ENCODE measurements at places on chromosomes 4 and X.

DNA sequence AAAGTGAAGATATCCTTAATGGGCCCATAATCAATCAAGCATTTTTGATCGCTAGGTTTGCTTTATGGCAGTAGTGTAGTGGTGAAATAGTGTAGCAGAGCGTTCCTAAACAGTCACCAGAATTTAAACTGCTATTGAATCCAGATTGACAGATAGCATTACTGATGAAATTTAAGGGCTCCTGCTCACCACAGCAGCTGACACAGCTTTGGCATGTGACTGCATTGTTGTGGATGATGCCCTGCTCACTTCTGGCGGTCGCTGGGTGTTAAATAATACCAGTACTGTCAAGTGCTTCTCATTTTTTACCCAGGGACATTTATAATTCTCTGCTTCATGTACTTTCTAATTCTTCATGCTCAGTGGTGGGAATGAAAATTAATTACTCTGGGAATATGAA, 102.0 kb upstream of the ARHGAP24 start:
- no peak for DNase-seq
- H3K4me3 ChIP-seq: no peak overlapping the region
- H3K27ac ChIP-seq: no peak overlapping the region
- H3K36me3 ChIP-seq: no peaks in the 10 kb centered on the region

DNA sequence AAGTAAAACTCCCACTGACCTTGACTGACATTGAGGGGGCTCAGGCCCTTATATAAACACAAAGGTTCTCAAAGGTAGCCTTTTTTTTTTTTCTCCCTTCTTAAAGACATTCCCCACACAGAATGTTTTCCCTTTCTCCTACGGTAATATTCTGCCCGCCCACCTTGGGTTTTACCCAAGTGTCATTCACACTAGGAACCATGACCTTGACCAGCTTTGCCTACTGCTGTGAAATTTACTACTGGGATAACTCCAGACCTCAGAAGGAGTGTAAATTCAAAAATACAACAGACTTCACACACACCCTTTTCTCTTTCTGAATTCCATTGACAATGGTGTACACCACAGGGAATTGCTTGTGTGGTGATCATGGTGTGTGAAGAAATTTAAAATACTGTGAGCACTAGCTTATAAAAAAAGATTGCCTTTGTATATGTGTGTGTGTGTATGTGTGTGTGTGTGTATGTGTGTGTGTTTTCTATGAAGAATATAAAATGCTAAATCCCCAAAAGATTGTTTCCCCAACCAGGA, 589.5 kb upstream of the FTHL17 start:
- H3K36me3 ChIP-seq: no peaks in the 10 kb centered on the region
- no peaks in the 10 kb centered on the region for H3K4me1 ChIP-seq
- DNase-seq: no peak
- H3K4me3 ChIP-seq: no peak overlapping the region
- H3K27ac ChIP-seq: no peak overlapping the region

DNA sequence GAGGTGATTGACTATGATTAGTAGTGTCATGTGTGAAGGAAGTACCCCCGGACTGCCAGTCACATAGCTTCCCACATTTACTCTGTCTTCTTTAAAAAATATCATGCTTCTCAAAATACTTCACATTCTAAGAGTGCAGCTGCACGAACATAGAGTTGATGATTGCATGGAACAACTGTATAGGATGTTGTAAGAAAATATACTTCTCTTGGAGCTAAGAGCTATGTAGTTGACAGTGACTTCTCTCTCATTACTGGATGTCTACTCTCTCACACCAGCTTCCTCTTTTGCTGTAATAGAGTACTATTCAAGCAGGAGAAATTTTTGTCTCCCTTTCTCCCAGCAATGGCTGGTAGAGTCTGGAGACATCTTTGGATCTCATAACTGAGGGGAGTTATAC, 99.4 kb upstream of the PUDP start:
- no peak for DNase-seq
- H3K27me3 ChIP-seq: no peaks in the 10 kb centered on the region
- H3K36me3 ChIP-seq: peaks cover 1% of the 10 kb centered on the region
- no peak overlapping the region for H3K4me3 ChIP-seq
- no peak overlapping the region for H3K27ac ChIP-seq

DNA sequence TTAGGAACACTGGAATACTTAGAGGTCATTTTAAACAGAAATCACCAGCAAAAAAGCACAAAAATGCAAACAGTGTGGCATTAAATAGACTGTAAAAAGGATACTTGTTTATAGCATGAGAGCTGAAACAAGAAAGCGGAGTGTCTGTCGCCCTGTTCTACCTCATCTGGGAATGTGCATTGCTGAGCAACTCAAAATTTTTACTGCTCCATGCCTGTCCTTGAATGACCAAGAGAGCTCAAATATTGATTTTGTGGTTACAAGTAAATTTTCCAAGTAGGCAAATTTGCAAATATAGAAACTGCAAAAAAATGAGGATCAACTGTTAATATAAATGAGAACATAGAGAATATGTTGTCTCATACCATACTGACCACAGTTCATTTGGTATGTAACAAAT, 25.5 kb downstream of the AP1AR start:
- DNase-seq: no peak
- H3K4me3 ChIP-seq: no peak overlapping the region
- H3K36me3 ChIP-seq: no peaks in the 10 kb centered on the region
- no peaks in the 10 kb centered on the region for H3K4me1 ChIP-seq

- H3K27ac ChIP-seq: no peak overlapping the region
- H3K4me1 ChIP-seq: no peaks in the 10 kb centered on the region
- no peaks in the 10 kb centered on the region for H3K36me3 ChIP-seq
- H3K4me3 ChIP-seq: no peak overlapping the region
- no peak for DNase-seq
- H3K27me3 ChIP-seq: no peaks in the 10 kb centered on the region
Observed at GRCh38 chr4:91989914-91990313, 313.9 kb upstream of the GRID2 start.

DNA sequence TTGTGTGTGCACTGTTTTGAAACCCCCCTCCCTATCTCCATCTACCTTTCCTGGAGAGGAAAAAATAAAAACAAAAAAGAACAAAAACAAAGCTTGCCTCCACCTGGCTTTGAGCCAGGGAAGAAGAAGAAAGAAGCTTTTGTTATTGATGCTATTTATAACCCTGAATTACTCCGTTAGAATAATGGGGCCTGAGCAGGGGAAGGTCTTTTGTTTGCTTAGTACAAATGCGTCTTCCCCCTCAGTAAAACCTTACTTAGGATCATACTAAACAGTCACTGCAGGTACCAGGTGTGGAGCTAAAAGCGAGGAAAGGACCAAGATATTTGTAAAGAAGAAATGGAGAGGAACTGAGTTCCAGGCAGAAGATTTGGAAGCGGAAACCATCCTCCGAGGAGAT, 352.1 kb downstream of the KCNIP4 start:
- no peaks in the 10 kb centered on the region for H3K36me3 ChIP-seq
- no peak overlapping the region for H3K27ac ChIP-seq
- H3K4me1 ChIP-seq: no peaks in the 10 kb centered on the region
- H3K4me3 ChIP-seq: no peak overlapping the region

DNA sequence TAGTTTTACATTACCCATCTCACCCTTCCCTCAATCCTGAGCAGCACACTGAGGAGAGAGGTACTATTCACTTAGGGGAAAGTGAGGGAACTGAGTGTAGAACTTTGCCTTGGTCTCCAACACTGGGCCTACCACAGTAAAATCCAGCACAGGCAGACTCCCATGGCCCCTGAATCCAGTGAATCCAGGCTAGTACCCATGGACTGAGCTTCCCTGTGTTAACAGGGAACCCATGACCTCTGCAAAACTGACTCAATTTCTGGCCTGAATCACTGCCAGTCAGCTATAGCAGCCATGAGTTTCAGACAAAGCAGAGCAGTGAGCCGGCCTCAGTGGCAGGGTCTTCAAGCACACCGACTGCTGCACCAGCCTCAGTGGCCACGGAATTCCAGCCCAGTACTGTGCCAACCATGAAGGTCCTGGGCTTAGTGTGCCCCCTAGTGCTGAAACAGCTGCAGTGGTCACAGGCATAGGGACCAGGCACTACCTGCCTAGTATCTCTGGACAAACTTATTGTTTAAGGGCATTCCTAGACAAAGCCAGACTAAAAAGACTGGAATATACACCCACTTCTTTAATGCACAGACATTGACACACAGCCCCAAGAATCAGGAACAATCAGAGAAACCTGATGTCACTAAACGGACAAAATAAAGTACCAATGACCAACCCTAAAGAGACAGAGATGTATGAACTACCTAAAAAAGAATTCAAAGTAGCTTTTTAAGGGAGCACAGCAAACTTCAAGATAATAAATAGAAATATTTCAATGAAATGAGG, 127.4 kb upstream of the RPL34 start:
- no peak for DNase-seq
- no peak overlapping the region for H3K27ac ChIP-seq
- no peaks in the 10 kb centered on the region for H3K27me3 ChIP-seq
- no peak overlapping the region for H3K4me3 ChIP-seq

GRCh38 chr4:1400831-1401408, 5.3 kb downstream of the NKX1-1 start:
- H3K27ac ChIP-seq: no peak overlapping the region
- H3K27me3 ChIP-seq: peaks cover 21% of the 10 kb centered on the region
- peaks cover 4% of the 10 kb centered on the region for H3K36me3 ChIP-seq
- no peak for DNase-seq
- peaks cover 2% of the 10 kb centered on the region for H3K4me1 ChIP-seq
- H3K4me3 ChIP-seq: no peak overlapping the region

- no peak overlapping the region for H3K27ac ChIP-seq
- H3K27me3 ChIP-seq: peaks cover 26% of the 10 kb centered on the region
- H3K4me3 ChIP-seq: no peak overlapping the region
- H3K4me1 ChIP-seq: peaks cover 13% of the 10 kb centered on the region
- no peak for DNase-seq
Observed at GRCh38 chr4:87853108-87853507, 20.3 kb downstream of the MEPE start.

DNA sequence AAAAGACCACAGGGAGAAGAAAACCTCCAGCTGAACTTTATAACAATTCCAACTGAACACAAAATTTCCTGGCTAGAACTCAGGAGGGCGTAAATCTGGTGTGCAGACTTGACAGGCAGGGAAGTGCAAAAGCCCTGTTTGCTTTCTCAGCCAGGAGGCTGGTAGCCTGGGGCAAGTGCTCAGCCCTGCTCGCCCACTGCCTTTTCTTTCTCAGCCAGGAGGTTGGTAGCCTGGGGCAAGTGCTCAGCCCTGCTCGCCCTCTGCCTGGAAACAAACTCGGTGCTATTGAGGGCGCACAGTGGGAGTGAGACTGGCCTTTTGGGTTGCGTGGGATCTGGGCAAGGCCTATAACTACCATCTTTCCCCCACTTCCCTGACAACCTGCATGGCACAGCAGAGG, 275.4 kb upstream of the MAOA start:
- H3K4me1 ChIP-seq: no peaks in the 10 kb centered on the region
- no peak overlapping the region for H3K27ac ChIP-seq
- H3K36me3 ChIP-seq: peaks cover 3% of the 10 kb centered on the region
- DNase-seq: no peak
- H3K4me3 ChIP-seq: no peak overlapping the region

DNA sequence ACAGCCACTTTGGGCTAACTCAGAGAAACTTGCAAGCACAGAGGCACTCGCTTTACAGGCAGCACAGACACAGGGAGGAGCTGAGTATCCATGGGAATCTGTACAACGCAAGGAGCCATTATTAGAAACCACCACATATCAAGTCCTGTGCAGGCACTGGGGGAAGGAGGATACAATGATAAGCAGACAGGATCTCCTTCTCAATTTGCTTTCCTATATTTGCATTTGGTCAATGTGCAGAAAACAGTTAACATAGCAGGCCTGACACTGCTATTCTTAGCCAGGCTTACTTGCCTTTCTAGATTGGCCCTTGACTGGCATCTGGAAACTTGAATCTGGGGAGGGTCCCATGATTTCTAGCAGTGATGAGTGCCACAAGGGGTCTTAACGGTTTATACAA, 65.8 kb downstream of the TEC start:
- no peak overlapping the region for H3K4me3 ChIP-seq
- no peaks in the 10 kb centered on the region for H3K27me3 ChIP-seq
- no peak for DNase-seq
- H3K4me1 ChIP-seq: peaks cover 4% of the 10 kb centered on the region

DNA sequence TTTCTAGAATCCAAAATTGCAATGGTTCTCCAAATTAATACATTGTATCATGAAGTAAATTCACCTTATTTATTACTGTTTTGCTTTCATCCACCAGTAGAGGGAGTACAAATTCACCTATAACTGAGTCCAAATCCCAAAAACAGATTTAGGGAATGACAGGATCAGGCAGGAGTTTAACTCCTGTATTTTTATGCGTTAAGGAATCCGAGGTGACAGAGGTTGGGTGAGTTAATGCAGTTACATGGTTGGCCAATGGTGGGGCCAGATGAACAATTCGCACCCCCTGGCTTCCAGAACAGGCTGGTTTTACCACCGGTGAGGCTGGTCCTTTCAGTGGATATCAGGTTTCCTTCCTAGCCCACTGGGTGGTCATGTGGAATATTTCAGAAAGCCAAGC, 82.4 kb downstream of the MTNR1A start:
- DNase-seq: no peak
- H3K4me3 ChIP-seq: no peak overlapping the region
- no peaks in the 10 kb centered on the region for H3K36me3 ChIP-seq
- H3K4me1 ChIP-seq: no peaks in the 10 kb centered on the region
- H3K27ac ChIP-seq: no peak overlapping the region

GRCh38 chr4:98745366-98745765, 87.0 kb upstream of the TSPAN5 start:
- H3K4me3 ChIP-seq: no peak overlapping the region
- H3K27me3 ChIP-seq: no peaks in the 10 kb centered on the region
- peaks cover 2% of the 10 kb centered on the region for H3K4me1 ChIP-seq

- no peak overlapping the region for H3K27ac ChIP-seq
- no peak overlapping the region for H3K4me3 ChIP-seq
- no peaks in the 10 kb centered on the region for H3K4me1 ChIP-seq
- peaks cover 11% of the 10 kb centered on the region for H3K27me3 ChIP-seq
Observed at GRCh38 chr4:3830774-3831528, 64.8 kb downstream of the ADRA2C start.

GRCh38 chrX:97849951-97850350, 966.2 kb downstream of the RPA4 start:
- no peaks in the 10 kb centered on the region for H3K36me3 ChIP-seq
- no peak for DNase-seq
- no peak overlapping the region for H3K27ac ChIP-seq
- no peaks in the 10 kb centered on the region for H3K4me1 ChIP-seq

DNA sequence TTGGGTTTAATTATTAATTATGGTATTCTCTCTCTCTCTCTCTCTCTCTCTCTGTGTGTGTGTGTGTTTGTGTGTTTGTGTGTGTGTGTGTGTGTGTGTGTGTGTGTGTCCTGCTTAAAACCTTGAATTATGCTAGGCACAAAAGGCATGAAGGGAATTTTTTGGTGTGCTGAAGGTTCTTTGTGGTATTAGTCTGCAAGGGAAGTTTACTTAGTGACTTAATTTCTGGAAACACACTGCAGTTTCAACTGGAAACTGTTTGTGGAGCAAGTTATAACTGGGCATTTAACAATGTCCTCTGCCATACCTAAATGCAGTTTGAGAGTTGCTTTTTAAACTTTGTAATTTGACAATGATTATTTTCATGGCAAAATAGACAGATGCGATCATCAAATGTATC, 111.7 kb downstream of the FRMPD4 start:
- H3K27ac ChIP-seq: no peak overlapping the region
- H3K27me3 ChIP-seq: no peaks in the 10 kb centered on the region
- DNase-seq: no peak
- no peaks in the 10 kb centered on the region for H3K36me3 ChIP-seq
- H3K4me3 ChIP-seq: no peak overlapping the region
